Smooth muscle cell of the pulmonary artery (primary cell): ENCODE measurements at places on chromosomes 5 and 9. TPM values are rescaled to one million over a fixed set of nuclear protein-coding genes. Genes with fewer than 3 reads are reported as not detected.

GFM2 gene
- total RNA-seq, result 34.7 and 39.4 TPM in 2 replicates

CAAP1 gene
- total RNA-seq, result 16.9 and 17.4 TPM in 2 replicates

NLN gene
- 37.7 and 51.1 TPM in 2 replicates for total RNA-seq

PCDHGA6 gene
- total RNA-seq, result 5.3 and 6.7 TPM in 2 replicates

GCNT1 gene
- 32.3 and 73.3 TPM in 2 replicates for total RNA-seq

ANKRD34B gene
- not detected in 2 replicates for total RNA-seq

IRGM gene
- 0.13 TPM in 1 of 2 replicates, not detected in the other for total RNA-seq

PDLIM4 gene
- total RNA-seq, result 30.6 and 125 TPM in 2 replicates

VCP gene
- total RNA-seq, result 381 and 478 TPM in 2 replicates

PGGT1B gene
- 16.1 and 20.8 TPM in 2 replicates for total RNA-seq
